AG08395 (cell line): ENCODE measurements at places on chromosomes 3 and 15.

DNA sequence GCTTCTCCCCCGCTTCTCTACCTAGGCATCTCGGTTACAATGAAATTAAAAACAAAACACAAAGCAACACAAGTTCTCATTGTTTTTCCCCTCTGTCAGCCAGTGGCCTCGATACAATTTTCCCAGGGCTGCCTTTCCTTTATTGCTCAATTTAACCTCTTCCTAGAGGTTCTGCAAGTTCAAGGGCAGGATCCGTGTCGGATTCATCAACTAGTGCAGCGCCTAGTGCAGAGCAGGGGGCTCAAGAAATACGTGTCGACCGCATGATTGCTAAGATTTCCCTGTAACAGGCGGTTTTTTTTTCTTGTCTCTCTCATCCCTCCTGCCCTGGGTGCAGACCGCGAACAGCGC is 1.4 kb upstream of the BHLHE40 start:
- no peak for DNase-seq

DNA sequence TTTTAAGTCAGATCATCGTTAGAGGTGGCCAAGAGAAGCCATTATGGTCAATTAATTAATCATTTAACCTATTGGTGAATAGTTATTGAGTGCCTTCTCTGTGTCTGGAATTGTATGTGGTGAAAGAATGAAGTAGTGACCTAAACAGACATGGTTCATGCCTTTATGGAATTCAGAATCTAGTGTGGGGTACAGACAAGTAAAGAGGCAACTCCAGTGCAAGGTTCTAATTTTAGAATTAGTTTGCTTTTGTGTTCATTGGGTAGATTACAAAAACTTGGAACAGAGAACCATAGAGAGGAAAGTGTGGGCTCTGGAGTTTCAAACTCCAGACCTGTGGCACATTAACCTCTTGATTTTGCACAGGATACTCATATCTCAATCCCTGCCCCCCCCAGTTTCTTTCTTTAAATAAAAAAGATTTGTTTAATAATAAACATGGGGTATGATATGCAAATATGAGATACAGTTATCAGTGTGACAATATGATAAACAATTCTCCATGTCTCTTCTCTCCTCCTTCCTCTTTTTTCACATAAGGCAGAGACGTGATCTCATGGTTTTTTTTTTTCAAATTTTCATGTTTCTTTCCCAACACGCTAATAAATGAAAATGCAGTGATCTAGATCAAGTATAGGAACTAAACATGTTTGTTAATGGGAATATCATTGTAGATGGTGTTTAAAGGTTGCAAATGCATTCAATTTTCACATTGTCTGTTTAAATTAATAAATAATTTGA is 117.9 kb downstream of the MITF start:
- DNase-seq, result no peak

- peak; percentile 79 for DNase-seq
Observed at GRCh38 chr15:66603301-66604179, 37.7 kb upstream of the LCTL start.

- DNase-seq, result no peak
Observed at GRCh38 chr3:68974711-68975110, 38.8 kb downstream of the EOGT start.

DNA sequence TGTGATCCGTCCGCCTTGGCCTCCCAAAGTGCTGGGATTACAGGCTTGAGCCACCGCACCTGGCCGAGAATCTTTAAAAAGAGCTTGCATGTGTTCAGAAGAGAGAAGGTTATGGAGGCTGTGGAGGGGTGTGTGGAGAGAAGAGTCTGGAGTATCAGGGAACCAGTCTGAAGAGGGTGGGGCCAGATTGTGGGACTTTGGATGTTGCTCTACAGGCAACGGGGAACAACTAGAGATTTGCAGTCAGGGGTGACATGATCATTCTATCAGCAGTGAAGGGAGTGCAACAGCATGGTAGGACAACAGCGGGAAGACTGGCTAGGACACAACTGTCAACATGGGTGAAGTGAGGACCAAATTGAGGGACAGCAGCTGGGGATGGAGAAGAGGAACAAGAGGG is 8.9 kb downstream of the SCAMP2 start:
- DNase-seq, result no peak

DNA sequence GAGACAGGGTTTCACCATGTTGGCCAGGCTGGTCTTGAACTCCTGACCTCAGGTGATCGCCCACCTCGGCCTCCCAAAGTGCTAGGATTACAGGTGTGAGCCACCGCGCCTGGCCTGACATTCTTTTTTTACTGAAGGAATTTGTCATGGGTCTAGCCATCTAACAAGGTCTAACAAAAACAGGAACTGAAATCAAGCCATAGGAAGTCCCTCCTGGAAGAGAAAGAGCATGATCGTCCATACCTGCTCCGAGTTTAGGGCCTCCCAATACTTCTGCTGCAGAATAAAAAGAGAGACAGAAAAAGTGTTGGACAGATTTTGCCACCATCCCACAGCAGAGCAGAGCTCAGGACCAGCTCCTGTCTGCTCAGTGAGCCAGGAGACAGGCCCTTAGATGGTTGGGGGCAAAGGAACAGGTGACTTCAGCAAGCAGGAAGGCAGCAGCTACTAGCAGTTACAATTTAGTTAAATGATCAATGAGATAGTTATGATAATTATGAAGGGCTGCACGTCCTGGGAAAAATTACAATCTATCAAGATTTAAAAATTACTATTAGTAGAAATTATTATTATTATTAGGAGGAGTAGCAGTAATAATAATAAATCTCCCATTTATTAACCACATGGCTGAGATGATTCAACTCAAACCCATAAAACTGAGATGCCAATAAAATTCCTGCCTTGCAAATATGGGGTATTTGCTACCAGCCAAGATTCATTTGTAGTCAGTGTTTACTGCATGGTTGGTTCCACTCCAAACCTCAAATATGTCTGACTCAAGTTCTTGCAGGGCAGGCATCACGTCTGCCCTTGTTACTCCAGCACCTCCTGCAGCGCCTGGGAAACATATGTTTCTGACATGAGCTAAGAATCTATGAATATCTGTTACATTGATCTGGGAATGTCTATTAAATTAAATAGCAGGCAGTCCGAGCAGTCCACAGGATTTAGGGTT is 40.1 kb downstream of the TMEM44 start:
- peak; percentile 97 for DNase-seq

- peak; percentile 15 for DNase-seq
Observed at GRCh38 chr3:115961380-115961779, 338.1 kb downstream of the GAP43 start.

- no peak for DNase-seq
Observed at GRCh38 chr15:39427705-39428104, 153.2 kb upstream of the THBS1 start.

DNA sequence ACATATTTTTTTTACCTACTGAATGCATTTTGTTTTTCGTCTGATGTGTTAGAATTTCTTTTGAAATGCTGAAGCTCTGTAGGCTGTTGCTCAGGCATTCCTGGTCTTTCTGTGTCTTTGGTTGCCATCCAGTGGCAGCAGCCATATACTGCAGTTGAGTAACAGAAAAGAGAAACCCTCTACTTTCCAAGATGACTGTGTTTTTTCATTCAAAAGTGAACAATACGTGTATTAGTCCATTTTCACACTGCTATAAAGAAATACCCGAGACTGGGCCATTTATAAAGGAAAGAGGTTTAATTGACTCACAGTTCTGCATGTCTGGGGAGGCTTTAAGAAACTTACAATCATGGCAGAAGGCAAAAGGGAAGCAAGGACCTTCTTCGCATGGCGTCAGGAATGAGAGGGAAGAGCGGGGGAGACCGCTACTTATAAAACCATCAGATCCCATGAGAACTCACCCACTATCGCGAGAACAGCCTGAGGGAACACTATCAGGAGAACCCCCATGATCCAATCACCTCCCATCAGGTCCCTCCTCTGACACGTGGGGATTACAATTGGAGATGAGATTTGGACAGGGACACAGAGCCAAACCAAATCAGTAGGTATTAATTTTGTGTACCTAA is 4.7 kb upstream of the GOLGA8B start:
- DNase-seq, result peak; percentile 73

- no peak for DNase-seq
Observed at GRCh38 chr3:187684444-187684843, 14.2 kb upstream of the SST start.

- DNase-seq, result no peak
Observed at GRCh38 chr3:19065027-19065426, 83.3 kb upstream of the KCNH8 start.

GRCh38 chr3:65729973-65730372 is 308.7 kb downstream of the MAGI1 start:
- DNase-seq, result no peak

DNA sequence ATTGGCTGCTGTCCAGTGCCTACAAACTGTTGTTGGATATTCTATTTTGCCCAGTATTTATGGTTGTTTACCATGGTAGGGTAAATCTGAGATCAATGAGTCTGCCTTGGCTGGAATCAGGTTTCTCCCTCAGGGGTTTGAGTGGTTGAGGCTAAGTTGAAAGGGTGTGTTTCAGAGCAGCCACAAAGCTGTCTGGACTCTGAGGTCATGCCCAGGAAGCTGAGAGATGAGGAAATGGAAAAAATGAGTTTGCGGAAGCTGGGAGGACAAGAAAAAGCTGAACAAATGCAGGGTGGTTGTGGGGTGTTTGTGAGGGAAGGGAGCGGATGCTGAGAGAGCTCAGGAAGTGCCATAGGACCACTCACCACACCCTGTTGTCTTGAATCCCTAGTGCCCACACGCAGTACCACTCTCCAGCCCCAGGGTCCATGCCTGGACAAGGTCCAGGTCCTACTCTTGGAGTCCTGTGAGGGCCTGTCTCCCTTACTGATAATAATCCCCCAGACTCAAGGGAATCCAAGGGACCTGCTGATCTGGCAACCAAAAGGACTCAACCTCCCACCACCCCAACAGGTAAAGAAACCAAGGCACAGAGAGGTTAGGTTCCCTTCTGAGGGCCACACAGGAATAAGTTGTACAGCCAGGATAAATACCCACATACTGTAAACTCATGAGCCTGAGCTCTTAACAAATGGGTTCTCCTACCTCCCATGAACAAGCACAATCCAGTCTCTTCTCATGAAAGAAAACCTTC is 81.6 kb downstream of the PPCDC start:
- DNase-seq, result peak; percentile 91

DNA sequence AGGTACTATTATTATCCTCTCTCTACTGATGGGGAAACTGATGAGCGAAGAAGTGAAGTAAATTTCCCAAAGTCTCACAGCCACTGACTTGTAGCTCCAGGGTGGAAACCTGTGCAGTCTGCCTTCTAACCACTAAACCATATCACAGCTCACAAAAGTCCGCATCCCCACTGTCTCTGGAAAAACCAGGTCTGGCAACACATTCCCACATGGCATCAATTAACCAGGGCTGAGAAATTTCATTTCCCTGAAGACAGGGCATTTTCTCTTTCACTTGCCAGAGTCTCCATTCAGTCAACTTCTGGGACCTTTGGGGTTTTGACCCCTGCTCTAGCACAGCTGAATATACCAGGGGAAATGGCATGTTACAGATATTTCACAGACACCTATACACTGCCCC is 26.5 kb downstream of the FBXO40 start:
- no peak for DNase-seq

GRCh38 chr3:58009749-58010535 is 1.7 kb downstream of the FLNB start:
- DNase-seq, result no peak

- DNase-seq, result no peak
Observed at GRCh38 chr3:42273361-42273760, 7.4 kb upstream of the CCK start.

- no peak for DNase-seq
Observed at GRCh38 chr3:163878396-163878795, 1199.9 kb downstream of the SI start.

DNA sequence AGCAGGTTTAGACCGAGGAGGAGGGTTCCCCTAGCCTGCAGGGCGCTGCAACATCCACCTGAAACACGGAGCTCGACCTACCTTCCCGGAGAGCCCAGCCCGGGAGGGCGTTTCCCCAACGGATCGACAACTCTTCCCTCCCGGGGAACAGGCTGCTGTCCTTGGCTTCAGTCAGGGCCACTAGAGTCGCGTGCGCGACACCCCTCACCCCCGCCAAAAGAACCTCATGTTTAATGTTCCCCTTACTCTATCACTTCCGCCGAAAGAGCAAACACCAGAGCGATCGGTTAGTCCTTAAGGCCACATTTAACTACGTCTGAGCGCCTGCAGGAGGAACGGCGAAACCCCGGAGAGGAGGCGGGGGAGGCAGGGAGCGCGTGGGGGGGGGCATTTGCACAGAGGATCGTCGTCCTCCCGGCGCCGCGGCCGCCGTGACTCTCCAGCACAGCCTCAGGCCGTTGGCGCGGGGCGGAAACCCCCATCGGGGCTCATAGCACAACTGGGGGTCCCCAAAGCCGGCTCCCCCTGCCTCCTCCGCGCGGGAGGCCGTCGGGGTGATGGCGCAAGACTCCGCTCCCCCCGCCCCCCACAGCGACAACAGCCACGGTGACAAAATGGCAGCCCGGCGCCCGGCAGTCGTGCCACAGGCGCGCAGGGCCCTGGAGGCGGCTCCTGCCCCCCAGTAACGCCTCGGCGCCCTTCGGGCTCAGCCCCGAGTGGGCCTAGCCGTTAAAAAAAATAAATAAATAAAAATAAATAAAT is 3.2 kb downstream of the ANP32A start:
- peak; percentile 51 for DNase-seq

GRCh38 chr3:142866841-142867631 is 21.8 kb downstream of the PCOLCE2 start:
- DNase-seq, result no peak

GRCh38 chr15:93378558-93378957 is 289.5 kb upstream of the RGMA start:
- DNase-seq, result no peak
